DMS79 treated with DMSO at 0.1 percent for 48 hours (cell line): ENCODE measurements at places on chromosomes 4 and X.

DNA sequence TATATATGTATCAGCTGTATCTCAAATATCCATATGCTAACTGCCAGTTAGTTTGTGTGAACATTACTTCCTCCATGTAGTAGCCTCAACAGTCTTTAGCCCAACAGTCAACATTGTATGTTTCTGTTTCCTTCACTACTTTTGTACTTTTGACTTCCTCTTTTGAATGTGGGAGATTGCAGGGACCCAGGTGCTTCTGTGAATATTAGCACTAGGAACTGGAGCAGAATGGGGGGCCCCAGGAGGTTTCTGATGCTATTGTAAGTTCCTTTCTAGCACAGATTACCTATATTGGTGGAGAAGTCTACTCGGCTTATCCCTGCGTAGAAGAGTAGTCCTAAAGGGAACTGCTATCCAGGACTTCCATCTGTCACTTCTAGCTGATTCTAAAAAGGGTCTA lies 2.3 kb downstream of the PLAC8 start:
- no peak for DNase-seq

DNA sequence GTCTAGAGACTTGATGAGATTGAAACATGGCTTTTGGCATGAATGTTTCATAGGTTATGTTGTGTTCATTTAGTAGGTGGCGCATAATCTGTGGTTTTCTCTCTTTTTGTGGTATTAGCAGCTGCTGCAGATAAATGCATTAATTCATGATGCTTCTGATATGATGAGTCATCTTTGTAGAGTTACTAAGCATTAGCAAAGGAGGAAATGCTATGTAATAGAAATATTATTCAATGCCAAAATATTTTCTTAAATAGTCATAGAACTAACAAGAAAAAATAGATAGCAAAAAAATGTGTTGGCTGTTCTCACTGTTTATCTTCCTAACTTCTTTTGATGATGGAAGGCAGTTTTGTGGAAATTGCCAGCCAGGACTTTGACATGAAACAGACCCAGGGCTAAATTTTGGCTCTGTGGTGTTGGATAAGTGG lies 3.6 kb downstream of the ZXDB start:
- DNase-seq: no peak

GRCh38 chrX:85544609-85545008 lies 165.1 kb upstream of the POF1B start:
- DNase-seq: no peak

GRCh38 chr4:48493452-48494100 lies 3.5 kb downstream of the ZAR1 start:
- peak; percentile 48 for DNase-seq

GRCh38 chr4:8506373-8507195 lies 66.0 kb downstream of the TRMT44 start:
- no peak for DNase-seq
